ENCODE measurements at places on chromosomes 6 and 20.

DNA sequence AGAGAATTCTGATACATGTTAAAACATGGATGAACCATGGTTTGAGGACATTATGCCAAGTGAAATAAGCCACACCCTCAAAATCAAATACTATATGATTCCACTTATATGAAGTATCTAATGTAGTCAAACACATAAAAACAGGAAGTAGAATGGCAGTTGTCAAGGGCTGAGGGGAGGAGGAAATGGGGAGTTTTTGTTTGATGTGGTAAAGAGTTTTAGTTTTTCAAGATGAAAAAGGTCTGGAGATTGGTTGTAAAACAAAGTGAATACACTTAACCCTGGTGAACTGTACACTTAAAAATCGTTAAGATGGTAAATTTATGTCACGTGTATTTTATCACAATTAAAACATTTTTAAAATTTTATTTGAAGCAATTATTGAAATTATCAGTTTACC, 127.4 kb upstream of the GRIK2 start:
- DNase-seq, result no peak

- DNase-seq, result no peak
These were observed 84.6 kb downstream of the DLL1 start for GRCh38 chr6:170206317-170206621.

- DNase-seq, result no peak
These were observed 32.2 kb downstream of the CARMIL1 start for GRCh38 chr6:25311331-25311840.

DNA sequence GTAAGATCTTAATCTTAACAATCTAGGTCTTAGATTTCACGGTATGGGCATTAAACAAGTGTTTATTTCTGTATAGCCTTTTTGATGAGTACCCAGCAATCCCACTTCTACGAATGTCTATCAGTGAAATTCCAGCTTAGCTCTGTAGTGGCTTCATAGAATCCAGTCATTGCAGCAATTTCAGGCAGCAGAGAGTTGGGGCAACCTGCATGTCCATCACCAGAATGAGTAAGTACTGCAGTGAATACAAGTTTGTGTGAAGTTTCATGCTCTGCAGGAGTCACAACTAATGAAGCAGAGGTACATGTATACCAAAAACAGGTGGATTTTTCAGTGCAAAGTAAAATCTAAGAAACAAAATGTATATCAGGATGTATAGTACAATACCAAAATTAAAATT, 151.7 kb downstream of the OR2B2 start:
- DNase-seq, result no peak

GRCh38 chr6:39665861-39666260, 59.3 kb downstream of the KIF6 start:
- DNase-seq, result no peak

GRCh38 chr6:170298688-170299087, 7.8 kb upstream of the DLL1 start:
- DNase-seq, result no peak

DNA sequence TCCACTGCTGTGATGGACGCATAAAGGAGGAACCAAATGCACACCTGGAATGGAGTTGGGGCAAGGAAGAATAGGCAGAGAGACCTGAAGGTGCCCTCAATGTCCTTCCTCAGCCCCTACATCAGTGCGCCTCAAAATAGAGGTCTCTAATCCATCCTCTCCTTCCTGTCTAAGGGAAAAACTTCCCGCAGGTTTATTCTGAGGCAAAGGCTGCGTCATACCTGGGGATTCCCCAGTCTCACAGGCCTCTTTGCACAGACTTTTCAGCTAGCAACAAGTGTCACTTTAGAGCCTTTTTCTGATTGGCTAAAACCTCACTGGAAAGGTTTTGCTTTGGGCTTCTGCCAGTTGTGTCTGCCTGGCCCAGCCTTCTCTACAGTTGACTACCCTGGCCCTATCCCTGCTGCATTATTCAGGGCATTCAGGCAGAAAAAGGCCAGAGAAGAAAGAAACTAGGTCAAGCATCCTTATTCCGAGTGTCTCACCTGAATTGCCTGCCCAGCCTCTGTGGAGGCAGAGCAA, 1.8 kb upstream of the HLA-DQB1 start:
- peak; percentile 3 for DNase-seq

DNA sequence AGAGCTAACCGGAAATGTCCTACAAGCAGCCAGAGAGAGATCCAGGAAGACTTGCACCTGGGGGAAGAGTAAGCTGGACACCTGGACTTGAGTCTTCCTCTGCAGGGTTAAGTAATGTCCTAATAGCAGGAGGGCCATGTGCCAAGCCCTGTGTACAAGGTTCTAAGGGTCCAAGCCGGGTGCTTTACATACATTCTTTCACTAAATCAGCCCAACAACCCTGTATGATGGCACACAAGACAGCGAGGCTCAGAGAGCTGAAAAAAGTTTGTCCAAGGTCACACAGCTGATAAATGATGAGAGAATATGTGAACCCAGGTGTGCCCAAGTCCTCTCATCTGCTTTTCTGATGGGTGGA, 215.1 kb upstream of the CDYL start:
- no peak for DNase-seq

- DNase-seq, result no peak
These were observed 37.7 kb upstream of the SASH1 start for GRCh38 chr6:148304976-148305375.

DNA sequence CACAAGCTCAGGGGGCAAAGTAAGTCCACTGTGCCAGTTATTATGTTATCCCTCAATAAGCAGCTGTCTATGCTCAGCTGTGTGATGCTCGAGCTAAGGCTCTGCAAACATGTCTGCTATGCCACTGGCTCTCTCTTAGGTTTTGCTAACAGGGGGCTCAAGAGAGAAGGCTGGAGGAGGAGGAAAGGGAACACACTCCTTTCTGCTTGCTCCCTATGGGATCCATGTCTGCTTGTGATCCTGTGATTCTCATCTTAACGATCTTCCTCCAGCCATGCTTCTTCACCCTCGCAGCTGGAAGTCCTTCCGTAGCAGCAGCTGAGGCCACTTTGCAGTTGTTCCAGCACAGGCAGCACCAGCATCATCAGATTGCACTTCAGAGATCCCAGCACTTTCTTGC, 37.0 kb upstream of the IGF2R start:
- no peak for DNase-seq
